ENCODE measurements at places on chromosomes 13 and 19. TPM values are rescaled to one million over a fixed set of nuclear protein-coding genes. Genes with fewer than 3 reads are reported as not detected.

DNA sequence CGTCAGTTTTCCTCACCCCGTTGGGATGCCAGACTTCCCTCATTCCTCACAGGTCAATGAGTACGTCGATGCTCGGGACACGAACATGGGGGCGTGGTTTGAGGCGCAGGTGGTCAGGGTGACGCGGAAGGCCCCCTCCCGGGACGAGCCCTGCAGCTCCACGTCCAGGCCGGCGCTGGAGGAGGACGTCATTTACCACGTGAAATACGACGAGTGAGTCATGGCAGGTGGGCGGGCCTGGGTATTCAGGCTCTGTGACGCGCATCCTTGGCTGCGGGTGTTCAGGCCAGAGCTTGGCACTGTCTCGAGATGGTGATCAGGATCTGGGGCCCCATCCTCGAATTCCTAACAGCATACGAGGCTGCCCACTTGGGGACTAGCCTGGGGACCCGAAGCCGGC lies 21.4 kb downstream of the UHRF1 start:
- no peak for DNase-seq

DNA sequence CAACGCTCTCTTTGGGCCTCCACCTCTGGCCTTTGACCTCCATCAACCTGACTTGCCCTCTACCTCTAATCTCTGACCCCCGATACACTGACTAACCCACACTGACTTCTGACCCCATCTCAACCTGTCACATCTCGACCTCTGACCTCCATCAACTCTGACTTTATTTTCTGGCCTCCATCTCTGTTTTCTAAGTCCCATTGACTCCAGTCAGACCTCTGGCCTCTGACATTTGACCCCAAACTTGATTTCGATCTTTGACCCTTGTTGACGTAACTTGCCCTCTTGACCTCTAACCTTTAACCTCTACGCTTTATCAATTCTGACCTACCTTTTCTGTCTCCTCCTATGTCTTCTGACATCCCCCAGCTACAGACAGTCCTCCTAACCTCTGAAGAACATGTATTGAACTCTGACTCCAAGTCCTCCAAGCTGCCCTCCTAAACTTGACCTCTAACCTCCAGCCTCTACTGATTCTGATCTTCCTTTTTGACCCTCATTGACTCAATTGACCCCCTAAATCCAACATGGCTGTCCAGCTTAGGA lies 780 bp downstream of the ACP4 start:
- DNase-seq: no peak

Gene ZNF865
- total RNA-seq: 1.6 TPM

Gene ADGRL1
- total RNA-seq: 20.5 TPM

DNA sequence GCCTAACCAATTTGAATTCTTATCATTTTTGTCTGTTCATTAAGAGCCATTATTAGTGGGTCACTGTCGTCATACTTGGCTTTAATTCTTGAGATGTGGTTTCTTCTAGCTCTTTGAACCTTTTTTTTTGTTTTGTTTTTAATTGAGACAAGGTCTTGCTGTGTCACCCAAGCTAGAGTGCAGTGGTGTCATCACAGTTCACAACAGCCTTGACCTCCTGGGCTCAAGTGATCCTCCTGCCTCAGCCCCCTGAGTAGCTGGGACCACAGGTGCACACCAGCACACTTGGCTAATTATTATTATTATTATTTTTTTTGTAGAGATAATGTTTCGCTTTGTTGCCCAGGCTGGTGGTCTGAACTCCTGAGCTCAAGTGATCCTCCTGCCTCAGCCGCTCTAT lies 25.8 kb upstream of the LDLR start:
- DNase-seq: no peak

Gene C2CD4C
- 6.0 TPM for total RNA-seq

DNA sequence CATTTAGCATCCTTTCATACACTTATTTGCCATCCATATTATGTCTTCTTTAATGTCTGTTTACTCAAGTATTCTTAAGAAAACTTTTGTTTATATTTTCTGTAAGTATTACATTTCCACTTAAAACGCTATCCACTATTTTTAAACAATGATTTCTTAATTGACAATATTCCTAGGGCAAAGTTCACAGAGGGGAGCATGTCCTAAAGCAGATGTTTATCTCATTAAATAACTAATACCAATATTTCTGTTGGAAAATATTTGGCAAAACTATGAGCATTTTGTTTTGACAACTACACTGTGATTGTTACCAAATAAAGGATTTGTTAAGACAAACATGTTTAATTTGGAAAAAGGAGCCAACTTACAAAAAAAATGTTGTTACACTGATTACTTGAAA lies 643.3 kb downstream of the SLITRK5 start:
- DNase-seq: no peak

DNA sequence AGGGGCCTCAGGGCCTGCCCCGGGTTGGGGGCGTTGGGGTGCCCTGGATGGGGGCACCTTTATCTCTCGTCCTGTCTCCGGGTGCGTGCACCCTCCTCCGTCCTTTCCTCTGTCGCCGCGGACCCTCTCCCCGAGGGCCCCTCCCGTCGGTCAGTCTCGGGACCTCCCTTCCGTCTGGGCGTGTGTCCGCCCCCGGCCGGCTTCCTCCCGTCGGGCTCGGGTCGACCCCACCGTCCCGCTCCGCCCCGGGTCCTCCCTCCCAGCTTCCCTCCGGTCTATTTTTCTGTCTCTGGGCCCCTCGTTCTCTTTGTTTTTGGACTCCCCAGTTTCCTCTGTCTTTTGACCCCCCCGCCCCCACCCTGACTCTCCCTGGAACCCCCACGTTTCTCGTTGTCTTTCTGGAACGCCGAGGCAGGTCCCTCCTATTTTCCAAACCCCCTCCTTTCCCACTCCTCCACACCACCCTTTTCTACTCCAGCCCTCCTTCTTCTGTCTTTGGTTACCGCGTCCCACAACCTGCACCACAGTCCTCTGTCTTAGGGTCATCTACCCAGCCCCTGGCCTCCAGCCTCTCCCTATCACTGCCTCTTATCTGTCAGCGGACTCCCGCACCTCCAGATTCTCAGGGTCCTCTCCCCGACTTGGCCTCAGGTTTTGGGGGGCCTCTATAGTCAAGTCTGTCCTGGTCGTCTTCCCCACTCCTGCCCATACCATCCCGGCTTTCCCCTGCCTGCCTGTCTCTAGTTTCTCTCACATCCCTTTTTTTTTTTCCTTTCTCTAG lies 757 bp downstream of the EGLN2 start:
- DNase-seq: peak; percentile 19

DNA sequence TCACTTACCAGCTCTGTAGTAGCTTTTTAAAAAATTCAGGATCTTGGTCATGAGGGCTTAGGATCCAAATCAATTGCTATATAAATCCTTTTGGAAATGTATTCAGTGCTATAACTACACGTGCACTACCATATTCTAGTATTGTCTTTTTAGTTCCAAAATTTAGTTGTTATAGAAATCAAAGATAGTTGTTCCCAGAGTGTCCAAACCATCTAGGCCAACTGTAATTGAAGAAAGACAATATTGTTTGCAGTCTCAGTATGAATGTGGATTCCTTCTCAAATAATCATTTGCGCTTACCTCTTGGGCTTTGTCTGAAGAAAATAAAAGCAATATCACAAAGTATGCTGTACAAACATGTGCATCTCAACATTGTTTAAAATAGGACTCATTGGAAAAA lies 184.1 kb upstream of the EDNRB start:
- no peak for DNase-seq

Gene LPAR2
- 5.6 TPM for total RNA-seq

Gene HNRNPA1L2
- 1.7 TPM for total RNA-seq

DNA sequence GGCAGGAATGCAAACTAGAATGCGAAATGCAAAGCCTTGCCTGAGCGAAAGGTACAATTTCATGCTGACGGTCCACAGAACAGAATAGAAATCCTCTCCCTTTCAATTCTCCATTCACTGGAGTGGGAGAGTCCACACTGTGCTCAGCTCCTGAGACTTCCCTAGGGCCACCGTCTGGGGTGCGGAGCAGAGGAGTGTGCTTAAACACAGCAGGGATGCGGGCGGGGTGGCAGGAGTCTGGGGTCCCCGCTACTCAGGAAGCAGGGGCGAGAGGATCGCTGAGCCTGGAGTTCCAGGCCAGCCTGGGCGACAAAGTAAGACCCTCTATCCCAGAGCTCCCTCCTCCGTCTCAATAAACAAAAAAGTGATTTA lies 552 bp upstream of the ZNF816 start:
- DNase-seq: no peak
